ENCODE measurements at places on chromosomes 6 and 20. TPM values are rescaled to one million over a fixed set of nuclear protein-coding genes. Genes with fewer than 3 reads are reported as not detected.

The ATRN gene
- 32.4 TPM for total RNA-seq

The CD40 gene
- 6.8 TPM for total RNA-seq

The NKX2-4 gene
- total RNA-seq, result not detected

The SKIC2 gene
- total RNA-seq, result 32.9 TPM

The METTL24 gene
- 1.2 TPM for total RNA-seq

The IL17A gene
- total RNA-seq, result not detected

The RSPH9 gene
- total RNA-seq, result 0.08 TPM

The WFDC5 gene
- total RNA-seq, result not detected

The SIRPB1 gene
- total RNA-seq, result 0.27 TPM

The SLC26A8 gene
- total RNA-seq, result not detected

GRCh38 chr6:69584913-69585729 is 211.7 kb downstream of the LMBRD1 start:
- no peaks in the 10 kb centered on the region for H3K27me3 ChIP-seq
- DNase-seq, result no peak
- peaks cover 12% of the 10 kb centered on the region for H3K4me1 ChIP-seq
- no peak overlapping the region for H3K4me3 ChIP-seq
- no peaks in the 10 kb centered on the region for H3K36me3 ChIP-seq
- peak overlapping the region; percentile 18 for H3K27ac ChIP-seq

GRCh38 chr20:40080041-40080652 is 608.9 kb downstream of the MAFB start:
- no peak for DNase-seq
- no peaks in the 10 kb centered on the region for H3K27me3 ChIP-seq
- no peaks in the 10 kb centered on the region for H3K36me3 ChIP-seq
- H3K4me1 ChIP-seq, result no peaks in the 10 kb centered on the region
- H3K4me3 ChIP-seq, result no peak overlapping the region

- no peaks in the 10 kb centered on the region for H3K36me3 ChIP-seq
- no peak for DNase-seq
- H3K4me3 ChIP-seq, result no peak overlapping the region
- H3K27ac ChIP-seq, result no peak overlapping the region
Measured at GRCh38 chr20:44011251-44011940, 96.7 kb downstream of the TOX2 start.

DNA sequence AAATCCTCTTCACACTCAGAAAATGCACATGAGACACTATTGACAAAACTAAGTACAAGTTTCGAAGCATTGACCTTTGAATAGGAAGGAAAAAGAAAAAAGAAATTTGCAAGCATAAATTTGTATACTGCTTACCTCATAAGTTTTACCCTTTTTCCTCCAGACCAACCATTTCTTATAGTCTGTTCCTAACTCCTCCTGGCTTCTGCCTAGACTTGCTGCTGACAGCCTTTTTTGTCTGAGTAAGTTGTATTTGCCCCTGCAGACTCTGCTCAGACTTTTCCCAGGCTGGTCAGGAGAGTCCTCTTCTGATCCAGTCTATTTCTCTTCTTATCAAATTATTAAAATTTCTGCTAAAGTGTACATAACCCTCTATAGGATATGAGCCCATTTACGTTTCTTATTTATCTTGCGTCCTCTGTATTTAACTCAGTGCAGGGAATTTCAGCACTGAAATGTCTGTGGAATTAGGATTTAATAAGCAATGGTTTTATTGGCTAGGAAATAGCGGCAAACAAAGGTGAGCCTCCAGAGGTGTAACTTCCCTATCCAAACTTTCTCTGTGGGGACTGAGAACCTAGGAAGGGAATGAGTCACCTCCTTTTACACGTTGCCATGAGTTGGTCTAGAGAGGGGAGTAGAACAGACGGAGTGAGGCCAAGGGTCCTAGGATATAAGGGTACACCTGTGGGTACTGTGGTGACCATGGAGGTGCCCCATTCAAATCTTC is 207.1 kb upstream of the MARCKS start:
- H3K36me3 ChIP-seq, result no peaks in the 10 kb centered on the region
- H3K27me3 ChIP-seq, result no peaks in the 10 kb centered on the region
- DNase-seq, result no peak
- no peaks in the 10 kb centered on the region for H3K4me1 ChIP-seq
- no peak overlapping the region for H3K27ac ChIP-seq
- no peak overlapping the region for H3K4me3 ChIP-seq

DNA sequence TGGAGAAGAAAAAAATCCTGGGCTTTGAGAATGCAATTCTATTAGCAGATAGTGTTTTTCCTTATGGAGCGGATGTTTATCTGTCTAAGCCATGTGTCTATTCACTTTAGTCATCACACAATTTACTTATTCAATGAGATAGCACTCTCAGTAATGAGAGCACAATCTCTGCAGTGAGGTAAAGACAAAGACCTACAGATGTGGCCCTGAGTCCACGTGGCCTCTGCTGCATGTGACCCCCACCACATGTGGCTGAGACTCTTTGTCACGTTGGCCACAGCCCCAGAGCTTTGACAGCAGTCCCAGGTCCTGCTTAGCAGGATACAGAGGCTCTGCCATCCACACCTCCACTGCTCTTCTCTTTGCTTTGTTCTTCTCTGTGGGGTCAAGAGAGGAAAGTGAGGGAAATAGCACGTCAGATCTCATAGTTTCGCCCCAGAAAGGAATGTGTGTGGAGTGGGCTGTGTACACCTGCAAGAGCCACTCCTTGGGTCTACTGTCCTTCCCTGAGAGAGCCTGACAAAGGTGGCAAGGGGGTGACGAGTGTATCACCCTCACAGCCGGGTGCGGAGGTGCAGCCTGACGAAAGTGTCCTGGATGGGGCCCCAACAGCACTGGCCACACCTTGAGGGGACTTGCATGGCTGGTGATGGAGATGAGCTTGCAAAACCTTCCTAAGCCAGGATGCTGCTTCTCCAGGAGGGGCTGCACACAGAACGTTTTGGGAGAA is 40.7 kb downstream of the ZNF831 start:
- H3K4me1 ChIP-seq, result peaks cover 18% of the 10 kb centered on the region
- H3K4me3 ChIP-seq, result no peak overlapping the region
- no peak overlapping the region for H3K27ac ChIP-seq
- no peaks in the 10 kb centered on the region for H3K36me3 ChIP-seq
- H3K27me3 ChIP-seq, result peaks cover 52% of the 10 kb centered on the region
- DNase-seq, result no peak

- DNase-seq, result no peak
- no peak overlapping the region for H3K27ac ChIP-seq
- H3K4me1 ChIP-seq, result peaks cover 12% of the 10 kb centered on the region
- no peak overlapping the region for H3K4me3 ChIP-seq
Measured at GRCh38 chr6:142907544-142907943, 37.4 kb downstream of the HIVEP2 start.

GRCh38 chr6:24614043-24614420 is 32.0 kb downstream of the KIAA0319 start:
- no peaks in the 10 kb centered on the region for H3K4me1 ChIP-seq
- no peak overlapping the region for H3K4me3 ChIP-seq
- H3K27me3 ChIP-seq, result peaks cover 35% of the 10 kb centered on the region
- DNase-seq, result no peak
- H3K27ac ChIP-seq, result no peak overlapping the region

GRCh38 chr20:60535211-60535610 is 577.0 kb downstream of the CDH26 start:
- no peak overlapping the region for H3K4me3 ChIP-seq
- no peak for DNase-seq
- H3K4me1 ChIP-seq, result no peaks in the 10 kb centered on the region
- H3K36me3 ChIP-seq, result no peaks in the 10 kb centered on the region
- H3K27ac ChIP-seq, result no peak overlapping the region

DNA sequence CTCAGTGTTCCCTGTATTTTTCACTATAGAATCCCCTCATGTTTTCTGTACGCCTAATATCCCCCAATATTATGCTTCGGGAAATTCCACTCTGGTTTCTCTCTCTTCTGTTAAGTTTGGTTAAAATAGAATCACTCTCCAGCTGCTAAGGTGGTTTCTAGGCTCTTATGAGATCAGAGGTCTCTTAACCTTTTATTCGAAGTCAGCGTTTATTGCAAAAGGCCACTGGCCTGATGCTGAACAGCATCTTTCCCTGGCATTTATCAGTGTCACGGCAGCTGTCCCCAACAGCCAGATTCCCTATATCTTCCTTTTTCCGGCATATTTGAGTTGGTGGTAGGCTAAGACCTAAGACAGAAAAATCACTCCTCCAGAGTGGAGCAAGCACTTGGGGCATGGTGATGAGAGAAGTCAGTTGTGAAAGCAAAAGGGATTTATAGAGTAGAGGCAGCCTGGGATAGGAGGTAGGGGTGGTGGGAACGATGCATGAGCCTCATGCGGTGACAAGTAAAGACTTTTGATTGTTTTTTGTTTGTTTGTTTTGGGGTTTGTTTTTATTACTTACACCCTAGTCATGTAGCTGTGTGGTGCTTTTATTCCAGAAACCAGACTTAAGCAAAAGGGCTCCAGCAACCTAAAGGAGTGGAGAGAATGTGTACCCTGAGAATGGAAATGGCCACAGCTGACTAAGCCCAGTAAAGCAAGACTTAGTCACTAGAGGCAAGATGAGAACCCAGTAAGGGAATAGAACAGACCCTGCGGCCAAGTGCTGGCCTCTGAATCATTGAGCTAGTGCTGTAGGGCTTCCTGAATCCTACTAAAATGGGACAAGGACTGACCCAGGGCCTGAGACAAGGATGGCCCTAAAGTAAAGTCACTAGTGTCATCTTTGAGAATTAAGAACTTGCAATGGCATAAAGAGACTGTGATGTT is 233.0 kb upstream of the PRND start:
- peaks cover 4% of the 10 kb centered on the region for H3K27me3 ChIP-seq
- DNase-seq, result no peak
- no peak overlapping the region for H3K4me3 ChIP-seq
- no peak overlapping the region for H3K27ac ChIP-seq
- no peaks in the 10 kb centered on the region for H3K36me3 ChIP-seq

DNA sequence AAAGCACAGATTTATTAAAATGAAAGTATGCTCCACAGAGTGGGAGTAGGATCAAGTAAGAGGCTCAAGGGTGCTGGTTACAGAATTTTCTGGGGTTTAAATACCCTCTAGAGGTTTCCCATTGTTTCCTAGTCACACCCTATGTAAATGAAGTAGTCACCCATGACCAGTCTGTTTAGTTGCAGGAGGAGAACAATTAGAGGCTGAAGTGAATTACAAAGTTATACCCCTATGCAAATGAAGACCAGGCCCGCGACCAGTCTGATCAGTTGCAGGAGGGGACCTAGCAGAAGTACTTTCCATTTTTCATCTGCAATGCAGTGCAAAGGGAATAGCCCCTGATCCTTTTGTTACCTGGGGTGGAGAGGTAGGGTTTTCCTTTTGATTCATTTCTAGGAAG is 11.8 kb upstream of the FILIP1 start:
- no peaks in the 10 kb centered on the region for H3K36me3 ChIP-seq
- no peak for DNase-seq

DNA sequence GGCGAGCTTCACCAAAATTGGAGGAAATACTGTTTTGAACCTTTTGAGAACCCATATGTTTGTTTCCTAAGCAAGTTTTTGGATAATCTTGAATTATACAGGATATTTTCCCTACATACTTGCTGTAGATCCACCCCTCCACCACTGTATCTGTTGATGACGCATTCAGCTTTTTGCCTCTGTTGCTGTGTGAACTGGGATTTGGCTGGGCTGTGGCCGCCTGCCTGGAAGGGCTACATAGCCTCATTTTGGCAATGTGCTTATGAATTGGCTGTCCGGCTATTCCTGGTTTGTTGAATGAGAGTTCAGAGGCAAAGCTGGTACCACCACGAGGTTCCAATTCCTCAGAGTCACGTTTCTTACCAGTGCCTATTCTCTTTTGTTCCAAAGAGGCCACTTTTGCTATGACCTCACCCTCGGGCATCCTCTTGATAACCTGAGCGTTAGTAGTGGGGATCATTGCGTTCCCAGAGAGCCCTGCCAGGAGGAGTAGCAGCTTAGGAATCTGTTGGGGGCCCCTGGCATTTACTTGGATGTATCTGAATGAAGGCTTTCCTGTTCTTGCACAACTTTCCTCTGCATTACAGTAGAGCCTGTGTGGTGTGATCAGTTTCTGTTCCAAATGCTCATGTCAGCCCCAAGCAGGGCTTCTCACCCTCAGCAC is 6.4 kb downstream of the FAM83D start:
- H3K27me3 ChIP-seq, result no peaks in the 10 kb centered on the region
- DNase-seq, result no peak
- H3K4me1 ChIP-seq, result peaks cover 8% of the 10 kb centered on the region
- no peaks in the 10 kb centered on the region for H3K36me3 ChIP-seq

DNA sequence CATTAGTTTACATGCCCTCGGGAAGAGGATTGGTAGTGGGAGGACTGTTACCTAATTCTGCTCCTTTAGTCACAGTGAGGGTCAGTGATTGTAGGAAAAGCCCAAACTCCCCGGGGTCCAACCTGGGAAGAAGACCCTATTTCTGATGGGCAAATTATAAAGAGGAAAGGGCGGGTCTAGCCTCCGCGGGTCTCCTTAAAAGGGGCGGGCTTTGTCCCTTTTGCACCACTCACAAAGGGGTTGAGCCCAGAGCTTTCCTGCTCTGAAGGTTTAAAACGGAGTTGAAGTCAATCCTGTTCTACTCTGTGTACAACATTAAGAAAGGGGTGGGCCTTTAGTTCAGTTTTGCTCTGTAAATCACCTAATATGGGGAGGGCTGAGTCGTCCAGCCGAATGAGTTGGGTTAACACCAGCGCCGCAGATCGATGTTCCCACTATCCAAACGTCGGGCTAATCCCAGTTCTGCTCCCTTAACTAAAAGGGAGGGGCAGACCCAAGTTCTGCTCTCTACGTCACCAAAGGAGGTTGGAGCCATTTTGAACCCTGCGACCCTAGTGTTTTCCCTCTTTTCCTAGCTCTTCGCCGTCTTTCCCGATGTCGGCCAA is 920 bp upstream of the RNF5 start:
- H3K36me3 ChIP-seq, result peaks cover 22% of the 10 kb centered on the region
- DNase-seq, result no peak
- H3K27ac ChIP-seq, result peak overlapping the region; percentile 97
- H3K27me3 ChIP-seq, result no peaks in the 10 kb centered on the region
- H3K4me1 ChIP-seq, result peaks cover 70% of the 10 kb centered on the region

DNA sequence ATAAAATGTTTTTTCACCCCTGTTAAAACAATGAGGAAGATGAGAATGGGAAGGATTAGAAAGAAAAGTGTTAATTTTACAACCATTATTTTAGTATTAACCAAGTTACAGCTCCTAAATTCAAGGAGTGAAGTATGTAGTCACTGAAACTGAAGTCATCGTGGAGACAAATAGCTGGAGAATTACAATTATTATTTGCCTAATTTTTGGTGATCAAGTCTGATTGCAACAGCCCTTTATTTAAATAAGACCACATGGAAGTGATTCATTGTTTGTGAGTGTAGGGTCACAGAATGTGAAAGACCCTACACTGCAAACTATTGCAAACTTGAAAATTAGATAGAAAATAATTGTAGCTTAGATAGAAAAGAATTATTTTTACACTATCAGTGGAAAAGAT is 292.4 kb downstream of the CENPW start:
- no peak for DNase-seq
- H3K27ac ChIP-seq, result no peak overlapping the region

GRCh38 chr6:134689177-134689576 is 260.7 kb downstream of the ALDH8A1 start:
- no peaks in the 10 kb centered on the region for H3K36me3 ChIP-seq
- H3K4me1 ChIP-seq, result peaks cover 27% of the 10 kb centered on the region
- no peaks in the 10 kb centered on the region for H3K27me3 ChIP-seq
- H3K4me3 ChIP-seq, result peak overlapping the region; percentile 50
- DNase-seq, result peak; percentile 20

All from left ventricle myocardium inferior (tissue), 1 donor.